Neural crest cell (in vitro differentiated cells): ENCODE measurements at places on chromosomes 5 and 9. TPM values are rescaled to one million over a fixed set of nuclear protein-coding genes. Genes with fewer than 3 reads are reported as not detected.

- H3K36me3 ChIP-seq, result no peaks in the 10 kb centered on the region
- no peak for DNase-seq
- peaks cover 14% of the 10 kb centered on the region for H3K4me1 ChIP-seq
- no peaks in the 10 kb centered on the region for H3K27me3 ChIP-seq
Measured at GRCh38 chr5:34735491-34736426, 79.6 kb downstream of the RAI14 start.

GRCh38 chr9:106755736-106756135 lies 107.2 kb upstream of the ZNF462 start:
- H3K27me3 ChIP-seq, result no peaks in the 10 kb centered on the region
- H3K4me3 ChIP-seq, result no peak overlapping the region
- peaks cover 4% of the 10 kb centered on the region for H3K4me1 ChIP-seq
- no peak overlapping the region for H3K27ac ChIP-seq

- peaks cover 3% of the 10 kb centered on the region for H3K36me3 ChIP-seq
- no peak for DNase-seq
- no peak overlapping the region for H3K4me3 ChIP-seq
Measured at GRCh38 chr5:8861764-8862163, 684.1 kb downstream of the SEMA5A start.

DNA sequence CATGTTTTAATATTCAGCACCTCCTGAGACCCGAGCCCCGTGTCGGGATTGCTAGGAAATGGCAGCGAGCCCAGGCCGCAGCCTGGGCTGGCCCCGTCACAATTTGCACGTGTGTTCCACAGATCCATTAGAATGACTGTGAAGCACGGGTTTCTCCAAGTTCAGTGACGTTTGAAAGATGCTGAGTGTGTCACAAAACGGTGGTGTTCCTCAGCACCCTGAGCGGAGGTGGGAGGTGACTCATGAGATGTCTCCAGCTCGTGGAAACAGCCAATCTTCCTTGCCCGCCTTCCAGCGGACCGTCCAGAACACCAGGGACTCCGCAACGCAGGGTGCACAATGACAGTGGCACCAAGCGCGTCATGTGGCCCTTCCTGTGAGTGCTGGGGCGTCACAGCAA lies 412.8 kb downstream of the IRX2 start:
- H3K36me3 ChIP-seq, result no peaks in the 10 kb centered on the region
- peaks cover 40% of the 10 kb centered on the region for H3K4me1 ChIP-seq
- H3K27me3 ChIP-seq, result peaks cover 12% of the 10 kb centered on the region
- no peak overlapping the region for H3K27ac ChIP-seq
- no peak for DNase-seq
- no peak overlapping the region for H3K4me3 ChIP-seq

GRCh38 chr5:131193106-131193505 lies 22.4 kb downstream of the LYRM7 start:
- H3K36me3 ChIP-seq, result no peaks in the 10 kb centered on the region
- no peaks in the 10 kb centered on the region for H3K27me3 ChIP-seq
- H3K4me3 ChIP-seq, result no peak overlapping the region
- no peak for DNase-seq

DNA sequence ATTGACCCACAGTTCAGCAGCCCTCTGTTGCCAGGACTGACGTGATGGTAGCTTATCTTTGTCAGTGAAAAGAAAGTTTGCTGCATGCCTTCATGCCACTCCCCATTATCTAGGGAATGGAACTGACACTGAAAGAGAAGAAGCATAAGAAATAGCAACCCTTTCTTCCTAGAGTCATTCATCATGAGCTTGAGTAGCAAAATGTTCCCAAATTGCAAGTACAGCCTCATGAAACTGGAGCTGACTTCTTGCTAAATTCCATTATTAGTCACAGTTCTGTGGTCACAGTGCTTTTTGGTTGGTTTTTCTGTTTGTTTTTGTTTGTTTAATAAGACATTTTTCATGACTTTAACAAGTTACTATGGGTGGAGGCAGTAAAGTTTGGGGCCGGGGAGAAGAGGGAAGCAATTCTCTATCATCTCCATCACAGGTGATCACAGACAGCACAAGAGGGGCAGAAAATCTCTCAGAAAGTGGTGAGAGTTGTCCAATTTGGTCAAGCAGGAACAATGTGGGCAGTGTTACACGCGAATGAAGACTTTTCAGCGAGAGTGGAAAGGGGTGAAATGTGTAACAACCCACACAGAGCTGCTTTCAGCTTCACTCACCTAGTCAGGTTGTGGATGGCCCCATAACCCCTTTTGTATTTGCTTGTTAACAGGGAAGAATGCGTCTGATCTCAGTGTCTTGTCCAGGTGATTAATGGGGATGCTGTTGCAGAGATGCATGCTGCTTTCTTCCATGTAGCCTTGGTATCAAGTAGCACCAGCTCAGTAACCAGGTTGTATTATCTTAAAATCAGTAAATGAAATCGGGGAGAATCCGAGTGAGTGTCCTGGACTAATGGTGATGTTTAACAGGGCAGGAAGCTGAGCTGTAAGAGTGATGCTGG lies 440.4 kb downstream of the DMRT2 start:
- peaks cover 2% of the 10 kb centered on the region for H3K36me3 ChIP-seq
- no peak overlapping the region for H3K4me3 ChIP-seq
- no peak overlapping the region for H3K27ac ChIP-seq

OTULIN gene
- 33.7 and 37.4 TPM in 2 replicates for total RNA-seq

PCA3 gene
- total RNA-seq, result not detected in 2 replicates

DNA sequence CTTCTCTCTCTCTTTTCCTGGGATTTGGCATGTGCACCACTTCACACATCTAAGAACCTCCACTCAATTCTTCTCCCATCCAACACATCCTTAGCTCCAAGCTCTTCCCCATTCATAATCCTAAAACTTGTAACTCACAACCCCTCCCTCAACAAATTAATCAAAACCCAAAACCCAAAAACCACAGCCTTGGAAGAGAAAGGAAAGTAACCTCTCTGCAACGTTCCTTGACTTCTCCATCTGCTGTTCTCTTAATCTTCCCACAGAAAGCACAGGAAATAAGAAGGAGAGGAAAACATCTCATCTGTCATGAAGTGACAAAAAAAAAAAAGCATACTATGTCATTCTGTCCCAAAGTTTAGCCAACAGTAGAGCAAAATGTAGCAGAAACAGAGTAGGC lies 66.2 kb downstream of the DRD1 start:
- H3K4me1 ChIP-seq, result peaks cover 1% of the 10 kb centered on the region
- H3K27ac ChIP-seq, result no peak overlapping the region
- DNase-seq, result no peak
- H3K36me3 ChIP-seq, result no peaks in the 10 kb centered on the region
- H3K4me3 ChIP-seq, result no peak overlapping the region

GRCh38 chr9:136935651-136936050 lies 8.9 kb downstream of the FBXW5 start:
- H3K4me1 ChIP-seq, result peaks cover 3% of the 10 kb centered on the region
- no peak overlapping the region for H3K27ac ChIP-seq
- H3K36me3 ChIP-seq, result peaks cover 35% of the 10 kb centered on the region
- H3K4me3 ChIP-seq, result no peak overlapping the region
- no peak for DNase-seq

- H3K27me3 ChIP-seq, result no peaks in the 10 kb centered on the region
- H3K4me3 ChIP-seq, result no peak overlapping the region
- H3K27ac ChIP-seq, result peak overlapping the region; percentile 45
- H3K36me3 ChIP-seq, result no peaks in the 10 kb centered on the region
- DNase-seq, result no peak
- peaks cover 7% of the 10 kb centered on the region for H3K4me1 ChIP-seq
Measured at GRCh38 chr5:145689235-145689634, 145.9 kb downstream of the PRELID2 start.

DNA sequence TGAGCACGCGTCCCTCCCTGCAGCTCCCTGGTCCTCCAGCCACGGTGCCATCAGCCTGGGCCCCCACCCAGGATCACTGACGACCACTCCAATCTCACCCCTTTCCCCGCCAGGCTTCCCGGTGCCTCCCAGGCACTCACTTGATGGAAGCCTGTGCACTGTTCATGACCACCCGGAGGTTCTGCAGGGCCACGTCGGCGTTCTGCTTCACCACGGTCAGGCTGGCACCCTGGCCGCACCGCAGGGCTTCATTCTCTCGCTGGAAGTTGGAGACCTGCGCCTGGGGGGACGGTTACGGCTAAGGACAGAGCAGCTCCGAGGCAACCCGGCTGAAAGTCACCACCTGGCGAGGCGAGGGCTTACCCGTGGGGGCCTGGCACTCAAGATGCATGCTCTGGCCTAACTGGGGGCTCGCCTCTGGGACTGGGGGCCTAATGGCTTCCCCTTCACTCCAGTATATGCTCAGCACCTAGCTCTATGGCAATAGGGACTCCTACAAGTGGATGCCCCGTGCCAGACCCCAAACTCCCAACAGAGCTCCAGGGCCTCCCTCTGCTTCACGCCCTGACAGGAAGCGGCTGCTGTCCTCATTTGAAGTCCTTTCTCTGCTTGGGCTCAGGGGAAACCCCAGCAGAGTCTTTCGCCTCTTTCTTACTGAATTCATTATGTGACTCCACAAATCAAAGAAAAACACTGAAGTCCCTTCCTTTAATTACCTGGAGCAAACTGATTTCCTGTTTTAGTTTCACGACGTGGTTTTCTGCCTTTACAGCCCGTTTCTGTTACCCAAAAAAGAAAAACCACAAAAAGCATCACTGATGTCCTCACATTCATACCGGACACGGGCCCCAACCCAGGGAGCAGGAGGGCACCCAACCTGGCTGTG lies 4.2 kb upstream of the SNAPC4 start:
- H3K4me3 ChIP-seq, result peak overlapping the region; percentile 42
- H3K36me3 ChIP-seq, result peaks cover 7% of the 10 kb centered on the region
- no peaks in the 10 kb centered on the region for H3K27me3 ChIP-seq
- H3K4me1 ChIP-seq, result peaks cover 11% of the 10 kb centered on the region
- DNase-seq, result no peak
